Natural killer cell treated with Interleukin-12 subunit alpha and Interleukin-12 subunit beta and Interleukin-15 and Interleukin-18, amount 100 ng/mL, for 72 hours (primary cell): ENCODE measurements at places on chromosomes 5 and 9. TPM values are rescaled to one million over a fixed set of nuclear protein-coding genes. Genes with fewer than 3 reads are reported as not detected.

The GRXCR2 gene
- total RNA-seq, result not detected

The SLC6A7 gene
- total RNA-seq, result not detected

The CNTNAP3B gene
- total RNA-seq, result not detected

The NUTM2F gene
- not detected for total RNA-seq

The EPB41L4B gene
- total RNA-seq, result 0.14 TPM

The C9orf50 gene
- total RNA-seq, result not detected

The SLC45A2 gene
- 0.56 TPM for total RNA-seq

The ORM2 gene
- total RNA-seq, result not detected

The ITGA1 gene
- 136 TPM for total RNA-seq

The SHOC1 gene
- total RNA-seq, result not detected

The BARHL1 gene
- not detected for total RNA-seq

The PCDHGA7 gene
- 0.25 TPM for total RNA-seq

The HACD4 gene
- total RNA-seq, result 2.2 TPM

The KIAA1958 gene
- total RNA-seq, result 3.5 TPM

The CORO2A gene
- 0.95 TPM for total RNA-seq

The LRRC26 gene
- total RNA-seq, result not detected

The CCDC192 gene
- not detected for total RNA-seq

The VCAN gene
- total RNA-seq, result 0.42 TPM

The NDOR1 gene
- 81.9 TPM for total RNA-seq

The KCNIP1 gene
- total RNA-seq, result not detected

The CDK5RAP2 gene
- total RNA-seq, result 124 TPM

The OSMR gene
- 0.36 TPM for total RNA-seq

The EFNA5 gene
- 1.2 TPM for total RNA-seq

The TEX48 gene
- total RNA-seq, result not detected

The SHISAL2B gene
- total RNA-seq, result not detected

The RNF183 gene
- not detected for total RNA-seq

The CDX1 gene
- total RNA-seq, result not detected

The AGXT2 gene
- total RNA-seq, result not detected

The TLX3 gene
- total RNA-seq, result not detected

The CDH18 gene
- not detected for total RNA-seq

The ARRDC1 gene
- total RNA-seq, result 64.7 TPM

The SLC4A9 gene
- total RNA-seq, result not detected

The GLRA1 gene
- total RNA-seq, result not detected

The C1QTNF2 gene
- total RNA-seq, result not detected

The PCDHGA10 gene
- total RNA-seq, result 0.67 TPM

The MEIKIN gene
- not detected for total RNA-seq

The NR5A1 gene
- not detected for total RNA-seq

The SHLD3 gene
- 7.1 TPM for total RNA-seq

The HIGD2A gene
- 88.9 TPM for total RNA-seq

The LCN10 gene
- 0.45 TPM for total RNA-seq

The JAKMIP2 gene
- 5.5 TPM for total RNA-seq

The PALM2AKAP2 gene
- not detected for total RNA-seq

The FSTL4 gene
- total RNA-seq, result not detected

The SLC46A2 gene
- not detected for total RNA-seq

The SOX30 gene
- not detected for total RNA-seq

The ZNF189 gene
- total RNA-seq, result 12.6 TPM

The WHRN gene
- total RNA-seq, result 2.4 TPM

The GPX8 gene
- total RNA-seq, result not detected

The GABRG2 gene
- total RNA-seq, result not detected

The IRX1 gene
- total RNA-seq, result not detected

The LCN9 gene
- not detected for total RNA-seq

The ANKRA2 gene
- total RNA-seq, result 16.9 TPM

The PCSK1 gene
- not detected for total RNA-seq

The NPR2 gene
- 5.0 TPM for total RNA-seq

The PDE8B gene
- not detected for total RNA-seq

The FBP2 gene
- not detected for total RNA-seq

The FAF2 gene
- 50.5 TPM for total RNA-seq

The PCDHGA6 gene
- 0.40 TPM for total RNA-seq

The ZBED3 gene
- 0.12 TPM for total RNA-seq

The C9orf153 gene
- total RNA-seq, result not detected
